ENCODE measurements at places on chromosomes 3 and 15. TPM values are rescaled to one million over a fixed set of nuclear protein-coding genes. Genes with fewer than 3 reads are reported as not detected.

ITPKA gene
- total RNA-seq, result 18.5 TPM

LMOD3 gene
- total RNA-seq, result not detected

POPDC2 gene
- total RNA-seq, result 3.9 TPM

TMEM108 gene
- 0.72 TPM for total RNA-seq

AMOTL2 gene
- total RNA-seq, result 71.4 TPM

ST8SIA2 gene
- 0.87 TPM for total RNA-seq

EIF2A gene
- total RNA-seq, result 112 TPM

ADAMTS9 gene
- 116 TPM for total RNA-seq

RYK gene
- 102 TPM for total RNA-seq

CNTN4 gene
- 35.2 TPM for total RNA-seq

SI gene
- total RNA-seq, result 78.4 TPM

TPRG1 gene
- 0.43 TPM for total RNA-seq

DNA sequence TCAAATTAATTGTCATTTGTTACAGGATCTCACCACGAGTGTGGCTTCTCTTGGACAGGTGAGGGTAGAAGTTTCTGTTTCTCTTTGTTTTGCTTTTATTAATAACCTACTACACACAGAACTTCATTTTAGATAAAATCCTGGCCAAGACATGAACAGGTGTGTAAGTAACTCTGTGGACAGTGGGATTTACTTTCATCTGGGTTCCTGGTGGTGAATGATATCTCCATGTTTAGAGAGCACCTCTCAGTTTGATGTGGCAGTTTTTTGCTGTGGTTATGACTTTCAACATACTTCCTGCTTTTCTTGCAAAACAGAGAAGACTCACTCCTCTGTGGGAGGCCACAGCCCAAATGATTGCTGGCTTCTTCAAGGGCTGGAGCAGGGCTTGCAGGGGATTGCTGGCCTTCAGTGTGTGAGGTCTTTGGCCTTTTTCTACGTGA, 71.1 kb upstream of the XCR1 start:
- DNase-seq, result no peak
- no peaks in the 10 kb centered on the region for H3K4me1 ChIP-seq
- H3K27ac ChIP-seq, result peak overlapping the region; percentile 43
- H3K36me3 ChIP-seq, result no peaks in the 10 kb centered on the region

GRCh38 chr3:154275965-154276364, 48.3 kb downstream of the DHX36 start:
- no peak overlapping the region for H3K4me3 ChIP-seq
- no peaks in the 10 kb centered on the region for H3K4me1 ChIP-seq
- no peak overlapping the region for H3K27ac ChIP-seq

DNA sequence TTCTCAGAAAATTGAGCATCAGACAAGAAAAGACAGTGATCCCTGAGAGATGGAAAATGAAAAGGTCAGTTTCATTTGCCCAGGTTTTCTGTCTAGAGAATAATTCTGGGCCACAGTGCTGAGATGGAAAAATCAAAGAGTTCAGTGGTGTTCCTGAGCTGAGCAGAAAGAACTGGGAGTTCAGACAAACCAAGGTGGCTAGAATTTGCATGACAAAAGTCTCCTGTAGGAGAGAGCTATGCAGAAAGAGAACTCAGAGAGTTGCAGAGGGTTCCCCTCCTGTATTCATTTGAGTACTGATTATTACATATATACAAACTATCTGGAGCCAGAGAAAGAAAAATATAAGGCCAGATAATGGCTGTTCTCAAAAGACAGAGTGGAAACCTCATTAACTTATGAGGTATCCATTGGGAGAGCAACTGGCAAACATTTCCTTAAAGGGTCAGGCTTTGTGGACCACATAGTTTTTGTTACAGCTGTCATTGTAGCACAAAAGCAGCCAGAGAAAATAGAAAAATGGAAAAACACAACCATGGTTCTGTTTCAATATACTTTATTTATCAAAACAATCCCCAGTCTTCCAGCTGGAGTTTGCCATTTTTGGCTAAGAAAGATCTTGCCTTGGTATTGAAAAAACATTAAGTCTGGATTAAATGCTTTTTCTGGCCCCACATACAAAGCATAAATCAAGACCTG, 1004.1 kb downstream of the TBL1XR1 start:
- H3K4me1 ChIP-seq, result no peaks in the 10 kb centered on the region
- no peaks in the 10 kb centered on the region for H3K36me3 ChIP-seq
- DNase-seq, result no peak
- H3K4me3 ChIP-seq, result no peak overlapping the region
- H3K27me3 ChIP-seq, result no peaks in the 10 kb centered on the region
- H3K27ac ChIP-seq, result no peak overlapping the region

- no peak overlapping the region for H3K4me3 ChIP-seq
- H3K27ac ChIP-seq, result no peak overlapping the region
- H3K4me1 ChIP-seq, result no peaks in the 10 kb centered on the region
- H3K36me3 ChIP-seq, result no peaks in the 10 kb centered on the region
- DNase-seq, result no peak
- H3K27me3 ChIP-seq, result no peaks in the 10 kb centered on the region
Measured at GRCh38 chr3:72673011-72673771, 175.1 kb downstream of the SHQ1 start.

- no peaks in the 10 kb centered on the region for H3K4me1 ChIP-seq
- H3K27me3 ChIP-seq, result no peaks in the 10 kb centered on the region
- H3K27ac ChIP-seq, result no peak overlapping the region
- peak; percentile 21 for DNase-seq
Measured at GRCh38 chr3:56357266-56357665, 111.0 kb downstream of the ERC2 start.

DNA sequence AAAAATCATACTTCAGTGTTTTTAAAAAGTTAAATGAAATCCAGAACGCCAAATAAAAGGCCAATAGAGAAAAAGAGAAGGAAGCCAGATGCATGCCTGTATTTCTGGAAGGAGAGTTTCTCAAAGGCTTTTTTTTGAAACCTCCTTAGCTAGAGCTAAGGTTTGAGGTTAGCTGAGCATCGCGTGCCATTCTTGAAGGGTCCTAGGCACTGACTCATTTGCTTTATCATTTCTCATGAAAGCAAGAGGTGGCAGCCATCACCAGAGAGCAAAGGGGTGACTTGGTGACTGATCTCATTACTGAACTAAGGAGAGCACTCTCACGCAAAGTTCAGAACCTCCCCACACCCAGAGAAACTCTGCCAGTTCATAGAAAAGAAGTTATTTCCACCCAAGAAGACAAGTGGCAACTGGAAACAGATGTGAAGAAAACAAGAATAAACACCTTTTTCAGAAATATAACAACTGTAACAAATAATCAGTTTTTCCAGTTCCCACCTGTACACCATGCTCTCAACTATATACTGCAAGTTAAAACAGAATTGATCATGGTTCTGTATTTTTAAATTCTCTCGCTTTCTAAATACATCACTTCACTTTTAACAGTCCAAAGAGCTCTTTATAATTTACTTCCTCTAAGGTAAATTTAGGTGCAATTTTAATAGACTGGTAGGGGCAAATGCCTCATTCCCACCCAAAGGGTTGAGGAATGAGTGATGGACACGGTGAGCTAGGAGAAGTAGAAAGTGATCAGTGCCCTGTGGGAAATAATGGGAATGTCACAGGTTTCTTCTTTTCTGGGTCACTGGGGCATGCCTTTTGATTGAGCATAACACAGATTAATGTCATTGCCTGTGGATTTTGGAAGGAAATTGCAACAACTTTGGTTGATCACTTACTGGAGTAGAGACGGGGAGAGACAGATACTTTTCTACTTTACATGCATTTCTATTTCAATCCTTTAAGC, 24.7 kb downstream of the GPR15 start:
- H3K27me3 ChIP-seq, result no peaks in the 10 kb centered on the region
- no peak overlapping the region for H3K27ac ChIP-seq
- no peak for DNase-seq
- H3K4me3 ChIP-seq, result no peak overlapping the region
- H3K36me3 ChIP-seq, result no peaks in the 10 kb centered on the region
- H3K4me1 ChIP-seq, result peaks cover 1% of the 10 kb centered on the region

DNA sequence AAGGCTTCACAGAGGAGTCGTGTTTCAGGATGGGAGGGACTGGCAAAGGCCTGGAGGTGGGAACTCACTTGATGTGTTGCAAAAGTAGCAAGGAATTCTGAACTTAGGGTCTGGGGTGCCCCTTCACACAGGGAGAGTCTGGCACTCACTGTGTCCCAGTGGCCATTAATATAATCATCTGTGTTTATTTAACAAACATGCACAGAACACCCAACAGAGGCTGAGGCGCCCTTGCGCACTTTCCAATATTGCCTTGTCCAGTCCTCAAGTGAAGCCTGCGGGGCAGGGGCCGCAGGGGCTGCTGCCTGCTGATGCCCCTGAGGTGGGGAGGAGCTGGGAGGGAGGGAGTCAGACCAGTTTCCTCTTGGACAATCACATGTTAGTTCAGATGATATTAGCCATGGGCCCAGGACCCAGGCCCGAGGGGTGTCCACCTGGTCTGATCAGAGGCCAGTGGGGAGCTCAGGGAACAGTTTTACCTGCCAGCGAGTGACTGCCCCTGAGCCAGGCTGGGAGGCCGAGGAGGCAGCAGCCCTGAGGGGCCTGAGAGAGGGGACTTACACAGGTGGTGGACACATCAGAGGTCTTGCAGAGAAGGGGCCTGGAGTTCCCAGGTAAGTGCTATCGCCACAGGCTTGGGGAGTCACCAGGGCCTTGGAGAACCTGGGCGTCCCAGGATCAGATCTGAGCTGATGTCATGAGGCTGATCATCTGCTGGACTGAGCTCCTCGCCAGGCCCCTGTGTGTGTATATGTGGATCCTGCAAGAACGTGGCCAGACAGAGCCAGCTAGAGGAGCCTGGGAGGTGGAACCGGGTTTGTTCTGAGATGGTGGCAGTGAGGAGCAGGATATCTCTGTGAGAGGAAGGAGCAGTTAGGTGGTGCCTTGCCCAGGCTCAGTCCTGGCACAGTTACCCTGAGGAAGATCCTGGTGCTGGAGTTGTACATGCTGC, 13.8 kb upstream of the TXNRD3 start:
- H3K4me1 ChIP-seq, result no peaks in the 10 kb centered on the region
- H3K27ac ChIP-seq, result no peak overlapping the region
- H3K27me3 ChIP-seq, result no peaks in the 10 kb centered on the region
- DNase-seq, result no peak
- H3K4me3 ChIP-seq, result no peak overlapping the region

GRCh38 chr3:464255-464654, 267.7 kb downstream of the CHL1 start:
- H3K4me1 ChIP-seq, result no peaks in the 10 kb centered on the region
- DNase-seq, result no peak
- no peak overlapping the region for H3K4me3 ChIP-seq
- H3K36me3 ChIP-seq, result no peaks in the 10 kb centered on the region

DNA sequence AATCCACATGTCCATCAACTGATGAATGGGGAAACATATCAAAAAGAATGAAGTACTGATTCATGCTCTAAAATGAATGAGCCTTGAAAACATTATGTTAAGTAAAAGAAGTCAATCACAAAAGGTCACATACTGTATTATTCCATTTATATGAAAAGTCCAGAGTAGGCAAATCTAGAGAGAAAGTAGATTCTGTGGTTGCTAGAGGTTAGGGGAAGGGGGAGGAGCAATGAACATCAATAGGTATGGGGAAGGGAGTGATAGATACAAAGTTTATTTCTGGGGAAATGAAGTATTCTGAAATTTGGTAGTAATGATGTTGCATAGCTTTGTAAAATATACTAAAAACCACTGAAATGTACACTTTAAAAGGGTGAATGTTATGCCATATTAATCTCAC, 14.5 kb downstream of the SERP1 start:
- no peak overlapping the region for H3K4me3 ChIP-seq
- DNase-seq, result no peak
- H3K27me3 ChIP-seq, result no peaks in the 10 kb centered on the region
